ENCODE measurements at places on chromosomes 6 and 20.

DNA sequence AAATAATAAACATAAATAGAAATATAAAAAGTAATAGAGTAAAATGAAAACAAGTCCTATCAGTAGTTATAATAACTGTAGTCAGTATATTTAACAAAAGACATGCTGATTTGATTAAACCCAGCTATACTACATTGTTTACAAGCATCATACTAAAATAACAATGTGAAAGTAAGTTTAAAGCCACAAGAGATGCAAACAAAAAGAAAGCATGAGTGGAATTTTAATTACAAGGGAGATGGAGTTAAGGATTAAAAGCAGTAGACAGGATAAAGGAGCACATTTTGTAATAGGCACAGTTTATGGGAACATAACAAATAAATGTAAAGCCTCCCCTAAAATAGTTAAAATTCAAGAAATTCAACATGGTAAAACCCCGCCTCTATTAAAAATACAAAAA is 41.5 kb downstream of the SENP6 start:
- DNase-seq = no peak

DNA sequence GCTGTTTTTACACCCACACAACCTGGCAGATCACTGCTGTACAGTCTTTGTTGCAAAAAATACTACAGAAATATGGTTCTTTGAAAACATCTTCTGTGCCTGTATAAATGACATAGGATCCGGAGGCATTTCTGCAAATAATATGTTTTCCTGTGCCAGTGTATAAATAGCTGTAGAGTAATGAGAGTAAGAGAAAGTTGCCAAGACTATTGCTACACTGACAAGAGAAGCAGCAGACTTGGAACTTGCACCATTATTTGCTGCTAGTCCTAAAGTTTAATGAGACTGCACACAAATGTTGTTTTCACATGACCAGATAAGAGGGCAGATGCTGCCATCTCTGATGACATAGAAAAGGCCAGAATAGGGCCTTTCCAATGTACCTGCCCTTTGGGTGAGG is 50.0 kb upstream of the DTNBP1 start:
- no peak for DNase-seq

- DNase-seq = no peak
Observed at GRCh38 chr6:131013495-131013894, 49.5 kb downstream of the EPB41L2 start.

DNA sequence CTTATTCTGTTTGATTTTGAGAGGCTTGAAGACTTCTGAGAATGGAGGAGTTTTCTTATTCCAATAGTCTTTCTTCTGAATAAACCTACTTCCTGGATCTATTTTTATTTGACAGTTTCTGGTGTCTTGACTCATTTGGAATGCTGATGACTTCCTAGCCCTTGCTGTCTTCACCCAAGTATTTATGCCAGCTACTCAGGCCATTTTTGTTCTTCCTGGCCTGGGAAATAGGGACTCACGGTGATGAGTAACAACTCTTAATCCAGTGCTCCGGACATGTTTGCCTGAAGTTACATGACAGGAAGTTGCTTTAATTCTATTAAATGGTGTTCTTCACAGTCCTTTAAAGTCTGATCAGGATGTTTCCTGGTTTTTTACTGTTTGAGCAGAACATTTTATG is 272.1 kb upstream of the EYS start:
- DNase-seq = no peak

DNA sequence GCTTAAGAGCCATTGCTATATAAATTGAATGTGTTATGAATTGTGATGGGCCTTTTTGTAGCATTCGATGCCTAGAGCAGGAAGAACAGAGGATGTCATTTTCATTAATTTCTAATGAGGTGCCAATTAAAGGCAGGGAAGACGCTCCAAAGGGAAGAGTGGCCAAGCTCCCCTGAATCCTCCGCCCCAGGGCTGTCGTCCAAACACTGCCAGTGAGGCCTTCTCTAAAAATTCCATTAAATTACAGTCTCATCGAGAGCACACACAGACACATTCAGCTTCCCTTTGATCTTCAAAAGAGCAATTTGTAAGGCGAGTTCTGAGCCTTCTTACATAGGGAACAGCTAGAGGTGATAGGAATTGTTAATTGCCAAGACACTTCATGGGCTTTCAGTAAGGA is 300.0 kb downstream of the ZFAND3 start:
- DNase-seq = no peak

DNA sequence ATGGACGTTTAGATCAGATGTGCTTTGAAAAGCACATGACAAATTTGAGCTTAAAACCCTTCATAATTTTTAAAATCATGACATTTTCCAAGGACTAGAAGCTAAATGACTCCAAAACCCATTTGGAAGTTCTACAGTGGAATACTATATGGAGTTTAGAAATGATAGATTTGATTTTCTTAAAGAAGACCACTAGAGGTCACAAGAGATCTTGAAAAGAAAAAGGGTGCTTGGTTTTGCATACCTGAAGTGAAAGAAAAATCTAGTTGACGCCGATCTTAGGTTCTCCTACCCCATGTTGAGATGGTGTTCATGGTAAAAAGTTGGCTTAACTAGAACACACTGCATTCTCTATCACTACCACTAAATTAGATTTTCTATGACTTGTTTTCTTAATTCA is 31.5 kb downstream of the CFAP61 start:
- no peak for DNase-seq

GRCh38 chr20:38766071-38766470 is 17.8 kb downstream of the ACTR5 start:
- no peak for DNase-seq

DNA sequence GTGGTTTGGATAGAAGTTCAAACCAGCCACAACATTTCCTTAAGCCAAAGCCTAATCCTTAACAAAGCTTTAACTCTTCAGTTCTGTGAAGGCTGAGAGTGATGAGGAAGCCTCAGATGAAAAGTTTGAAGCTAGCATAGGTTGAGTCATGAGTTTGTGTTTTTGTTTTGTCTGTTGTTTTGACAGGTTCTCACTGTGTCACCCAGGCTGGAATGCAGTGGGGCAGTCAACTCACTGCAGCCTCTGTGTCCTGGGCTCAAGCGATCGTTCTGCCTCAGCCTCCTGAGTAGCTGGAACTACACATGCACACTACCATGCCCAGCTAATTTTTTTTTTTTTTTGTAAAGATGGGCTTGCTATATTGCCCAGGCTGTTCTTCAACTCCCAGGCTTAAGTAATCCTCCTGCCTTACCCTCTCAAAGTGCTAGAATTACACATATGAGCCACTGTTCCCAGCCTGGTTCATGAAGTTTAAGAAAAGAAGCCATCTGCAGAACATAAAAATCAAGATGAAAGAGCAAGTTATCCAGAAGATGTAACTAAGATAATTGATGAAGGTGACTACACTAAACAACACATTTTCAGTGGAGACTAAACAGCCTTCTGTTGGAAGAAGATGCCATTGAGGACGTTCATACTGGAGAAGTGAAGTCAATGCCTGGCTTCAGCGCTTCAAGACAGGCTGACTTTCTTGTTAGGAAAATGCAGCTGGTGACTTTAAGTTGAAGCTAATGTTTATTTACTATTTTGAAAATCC is 96.2 kb downstream of the SMAP1 start:
- DNase-seq = no peak

- no peak for DNase-seq
Observed at GRCh38 chr6:169188475-169188874, 65.2 kb downstream of the THBS2 start.
